ENCODE measurements at places on chromosomes 3 and 15.

GRCh38 chr3:12186515-12187286 is 28.0 kb upstream of the TIMP4 start:
- no peak for DNase-seq

- DNase-seq: no peak
Measured at GRCh38 chr3:28039829-28040228, 201.6 kb upstream of the CMC1 start.

DNA sequence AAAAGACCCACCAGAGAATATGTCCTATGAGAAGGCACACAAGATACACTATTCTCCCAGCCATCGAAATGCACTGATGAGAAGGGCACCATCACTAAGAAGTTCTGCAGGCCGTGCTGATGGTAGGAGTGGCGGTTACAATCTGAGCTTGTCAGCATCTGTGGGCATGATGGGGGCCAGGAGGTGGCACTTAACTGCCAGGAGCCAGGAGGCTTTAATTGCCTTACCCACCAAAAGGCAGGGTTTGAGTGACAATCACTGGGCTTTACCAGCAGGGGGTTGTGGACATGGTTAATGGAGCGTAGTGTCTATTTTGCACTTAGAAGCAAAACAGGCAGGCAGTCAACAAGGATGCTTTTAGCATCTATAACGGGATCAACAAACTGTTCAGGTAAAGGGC is 16.0 kb upstream of the SQOR start:
- no peak for DNase-seq

DNA sequence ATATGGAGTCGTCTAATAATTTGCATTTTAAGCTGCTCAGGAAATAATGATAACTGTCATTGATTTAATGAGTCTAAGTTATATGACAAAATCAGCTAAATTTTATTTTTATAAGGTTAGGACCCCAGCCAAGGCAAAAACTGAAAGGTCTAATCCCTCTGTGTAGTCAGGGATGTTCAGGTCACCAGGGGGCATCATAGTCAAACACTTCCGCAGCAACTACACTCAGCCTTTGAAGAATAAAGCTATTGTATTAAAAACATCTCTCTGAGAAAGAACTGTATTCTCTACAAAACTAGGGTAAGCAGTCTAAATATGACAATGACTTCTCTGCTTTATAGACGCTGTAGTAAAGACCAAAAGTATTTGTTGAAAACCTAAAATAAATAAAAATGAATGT is 15.0 kb downstream of the INTS14 start:
- DNase-seq: no peak

DNA sequence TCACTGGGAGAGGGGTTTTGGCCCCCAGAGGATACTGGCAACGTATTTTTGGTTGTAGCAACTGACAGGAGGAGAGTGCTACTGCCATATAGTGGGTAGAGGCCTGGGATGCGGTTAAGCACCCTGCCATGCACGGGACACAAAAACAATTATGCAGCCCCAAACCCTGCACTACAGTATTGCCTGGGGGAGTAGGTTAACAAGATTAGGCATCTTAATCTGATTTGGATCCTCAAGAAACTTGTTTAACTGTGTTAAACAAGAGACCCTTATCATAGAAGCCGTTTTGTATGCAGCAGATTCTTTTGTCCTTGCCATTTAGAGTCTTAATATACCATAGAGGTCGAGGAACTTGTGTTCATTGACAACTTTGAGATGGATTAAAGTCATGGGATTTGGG is 3.4 kb downstream of the PHLDB2 start:
- DNase-seq: no peak

GRCh38 chr3:185740133-185740532 is 84.7 kb downstream of the IGF2BP2 start:
- DNase-seq: no peak

DNA sequence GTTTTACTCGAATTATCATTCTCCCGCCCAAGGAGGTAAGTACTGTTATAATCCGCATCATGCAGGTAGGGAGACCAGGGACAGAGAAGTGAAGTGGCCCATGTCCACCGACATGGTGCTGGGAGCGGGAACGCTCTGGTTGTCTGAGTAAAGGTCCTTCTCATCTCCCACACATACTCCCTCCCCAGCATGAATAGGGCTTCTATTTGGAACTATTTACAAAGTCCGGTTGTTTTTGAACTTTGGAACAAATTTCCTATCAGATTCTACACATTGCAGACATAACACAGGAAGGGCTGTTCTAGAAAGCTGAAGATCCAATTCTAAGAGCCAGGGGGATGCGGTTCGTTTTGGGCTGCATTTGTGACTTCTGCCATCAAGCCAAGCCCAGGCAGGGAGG is 94.8 kb upstream of the TLE3 start:
- DNase-seq: no peak

GRCh38 chr15:37125143-37125542 is 24.8 kb upstream of the MEIS2 start:
- no peak for DNase-seq
